ENCODE measurements at places on chromosomes 11 and 22.

DNA sequence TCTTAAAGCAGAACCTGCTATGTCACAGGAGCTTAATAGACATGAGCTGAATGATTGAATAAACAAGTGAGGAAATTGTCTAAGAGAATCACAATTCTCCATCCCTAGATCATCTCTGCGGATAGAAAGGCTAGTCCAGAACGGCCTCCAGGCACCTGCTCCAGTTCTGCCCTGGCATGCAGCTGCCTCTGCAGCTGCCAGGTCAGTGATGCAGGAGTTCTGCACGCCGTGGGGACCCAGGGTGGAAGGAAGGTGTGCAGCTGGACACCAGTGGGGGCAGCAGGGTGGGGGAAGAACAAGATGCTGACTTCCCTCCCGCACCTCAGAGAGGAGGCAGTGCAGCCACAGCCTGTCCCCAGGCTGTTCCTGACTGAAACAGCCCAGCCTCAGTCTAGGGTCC is 192.1 kb upstream of the NCAM1 start:
- DNase-seq = no peak

- DNase-seq = no peak
These were observed 15.6 kb upstream of the THY1 start for GRCh38 chr11:119438599-119438998.

DNA sequence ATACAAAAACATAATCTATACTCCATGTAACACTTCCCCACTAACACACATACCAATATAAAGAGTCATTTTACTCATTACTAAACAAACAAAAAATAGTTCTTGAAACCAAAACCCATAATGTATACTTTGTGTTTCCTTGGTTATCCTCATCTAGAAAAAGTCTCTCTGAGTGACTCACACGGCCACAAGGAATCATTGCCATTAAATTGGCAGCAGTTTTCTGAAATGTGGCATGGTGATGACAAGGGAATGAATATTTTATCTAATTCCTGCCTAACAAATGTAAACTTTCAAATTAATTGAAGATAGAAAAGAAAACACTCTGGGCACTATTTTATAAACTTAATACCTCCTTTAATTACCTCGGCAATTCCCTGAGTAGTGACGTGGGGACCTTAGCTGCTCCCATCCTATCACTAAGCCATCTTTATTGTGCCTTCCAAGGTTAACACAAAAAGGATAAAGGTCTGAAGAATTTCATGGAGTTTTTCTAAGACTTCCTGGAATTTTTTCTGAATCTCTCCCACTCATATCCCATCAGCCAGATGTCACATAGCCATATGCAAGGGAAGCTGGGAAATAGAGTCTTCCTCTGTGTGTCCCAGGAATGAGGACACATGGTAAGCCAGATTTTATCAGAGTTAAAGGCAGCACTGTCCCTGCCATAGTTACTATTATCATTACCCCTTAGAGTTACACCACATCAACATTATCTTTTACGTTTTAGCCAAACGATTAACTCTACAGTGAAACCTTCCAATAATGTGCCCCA is 857.2 kb upstream of the TENM4 start:
- peak; percentile 90 for DNase-seq

- no peak for DNase-seq
These were observed 189.8 kb downstream of the KIRREL3 start for GRCh38 chr11:126810776-126811175.

DNA sequence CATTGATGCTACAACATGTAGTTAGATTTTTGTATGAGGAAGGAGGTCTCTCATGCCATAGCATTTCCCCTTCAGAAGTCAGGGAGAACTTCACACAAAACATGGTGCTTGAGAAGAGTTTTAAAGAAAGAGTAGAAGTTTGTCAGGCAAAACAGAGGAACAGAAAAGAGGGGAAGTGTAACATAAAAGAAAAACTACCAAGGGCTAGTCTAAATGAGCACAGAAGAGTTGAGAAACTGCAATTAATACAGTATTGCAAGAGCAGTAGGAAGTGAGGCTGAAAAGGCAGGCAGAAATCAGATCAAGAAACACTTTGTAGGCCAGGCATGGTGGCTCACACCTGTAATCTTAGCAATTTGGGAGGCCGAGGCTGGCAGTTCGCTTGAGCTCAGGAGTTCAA is 61.0 kb downstream of the FAM168A start:
- no peak for DNase-seq

DNA sequence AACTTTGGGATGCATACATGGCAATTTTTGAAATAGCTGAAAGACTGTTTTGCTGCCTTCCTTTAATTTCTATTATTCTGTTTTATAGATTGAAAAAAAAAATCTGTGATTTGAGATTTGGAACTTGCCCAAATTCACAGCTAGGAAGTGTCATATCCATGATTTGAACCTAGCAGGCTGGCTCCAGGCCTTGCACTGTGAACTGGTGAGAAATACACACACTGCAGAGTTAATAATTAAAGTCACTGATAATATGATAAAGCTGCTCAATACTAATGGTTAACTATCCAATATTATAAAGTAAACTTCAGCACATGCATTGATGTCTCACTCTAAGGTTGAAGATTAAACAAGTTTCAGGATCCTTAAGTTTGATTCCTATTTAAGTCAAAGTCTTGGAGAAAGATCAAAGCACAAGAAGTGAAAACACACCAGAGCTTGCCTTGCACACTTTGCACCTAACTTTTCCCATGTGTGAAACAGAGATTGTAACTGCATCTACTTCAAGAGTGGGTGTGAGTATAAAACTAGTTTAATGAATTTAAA is 150.6 kb upstream of the CCDC179 start:
- no peak for DNase-seq

- DNase-seq = no peak
These were observed 15.8 kb downstream of the ATG16L2 start for GRCh38 chr11:72829884-72830533.

DNA sequence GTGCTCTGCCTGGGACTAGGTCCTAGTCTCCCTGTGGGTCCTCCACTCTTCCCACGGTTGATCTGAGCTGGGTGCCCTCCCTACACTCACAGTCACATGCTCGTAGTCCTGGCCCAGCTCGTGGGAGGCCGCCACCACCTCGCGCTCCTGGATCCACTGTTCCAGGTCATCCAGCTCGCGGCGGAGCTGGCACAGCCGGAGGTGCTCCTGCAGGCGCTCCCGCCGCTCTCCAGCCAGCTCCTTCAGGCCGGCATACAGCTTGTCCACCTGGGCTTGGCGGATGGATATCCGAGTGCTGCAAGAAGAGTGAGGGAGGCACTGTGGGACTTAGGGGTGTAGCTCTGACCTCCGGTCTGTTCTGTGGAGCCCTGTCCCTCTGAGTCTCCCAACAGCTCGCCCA is 14.8 kb upstream of the RBM4B start:
- DNase-seq = no peak

DNA sequence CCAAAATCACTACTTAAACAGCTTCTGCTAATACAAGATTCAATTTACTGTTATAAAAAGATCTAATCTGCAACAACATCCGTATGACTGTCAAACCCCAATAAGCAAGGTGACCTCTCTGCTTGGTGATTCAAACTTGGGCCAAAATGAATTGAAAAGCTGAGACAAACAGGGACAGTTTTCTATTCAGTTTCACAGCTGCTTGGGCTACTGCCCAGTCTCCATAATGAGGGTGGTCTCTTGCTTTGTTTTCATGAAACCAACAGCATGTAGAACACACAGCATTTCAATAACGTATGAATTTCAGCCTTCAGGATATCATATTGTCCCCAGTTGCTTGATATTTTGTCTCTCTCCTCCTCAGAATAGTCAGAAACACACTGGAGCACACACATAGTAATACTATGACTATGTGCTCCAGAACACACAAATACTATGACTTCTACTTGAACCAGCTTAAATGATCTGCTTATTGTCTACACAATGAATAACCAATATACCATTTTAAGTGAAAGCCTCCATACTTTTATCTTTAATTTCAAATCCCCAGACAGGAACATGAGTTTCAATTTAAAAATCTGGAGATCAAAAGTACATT is 285.0 kb downstream of the TTC28 start:
- no peak for DNase-seq

- peak; percentile 48 for DNase-seq
These were observed 85.9 kb downstream of the ZNF280B start for GRCh38 chr22:22422629-22423112.

GRCh38 chr22:23384923-23385677 is 195.0 kb downstream of the IGLL1 start:
- DNase-seq = no peak

DNA sequence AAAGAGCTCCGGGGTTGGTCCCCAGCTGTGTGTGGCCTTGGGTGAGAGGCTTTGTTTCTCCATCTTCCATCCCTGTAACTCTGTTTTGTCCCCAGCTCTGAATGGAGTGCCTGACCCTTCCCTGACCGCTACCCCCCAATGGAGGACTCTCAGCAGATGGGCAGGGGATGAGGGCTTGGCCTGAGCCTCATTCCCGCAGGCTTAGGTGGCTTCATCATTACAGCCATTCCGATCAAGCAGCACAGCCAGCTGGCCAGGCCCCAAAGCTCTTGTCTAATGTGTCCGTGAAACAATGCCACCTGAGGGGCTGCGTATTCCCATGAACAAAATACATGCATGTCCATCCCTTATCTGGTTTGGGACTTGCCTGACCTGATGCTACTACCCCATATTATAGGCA is 3.9 kb upstream of the CDC42EP2 start:
- no peak for DNase-seq

GRCh38 chr11:65500387-65501185 is 1.7 kb downstream of the MALAT1 start:
- DNase-seq = peak; percentile 69

GRCh38 chr11:79363861-79364378 is 76.9 kb downstream of the TENM4 start:
- no peak for DNase-seq

DNA sequence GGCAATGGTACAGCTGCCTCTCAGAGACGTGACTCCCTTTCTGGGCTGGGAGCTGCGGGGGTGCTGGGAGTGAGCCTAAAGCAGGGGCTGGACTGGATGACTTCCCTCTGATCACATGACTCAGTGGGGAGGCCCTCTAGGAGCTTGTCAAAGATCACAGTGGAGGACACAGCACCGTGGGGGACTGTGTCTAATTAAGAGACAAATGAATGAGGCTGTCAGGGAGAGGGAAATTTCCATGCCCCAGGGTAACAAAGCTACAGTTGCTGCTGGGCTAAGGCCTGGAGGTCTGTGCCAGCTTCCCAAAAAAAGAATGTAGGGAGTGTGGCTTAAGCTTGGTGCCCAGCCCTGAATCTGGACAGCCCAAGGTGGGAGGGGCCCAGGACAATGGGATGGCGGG is 262.8 kb upstream of the PLET1 start:
- peak; percentile 24 for DNase-seq

- DNase-seq = peak; percentile 23
These were observed 18.6 kb upstream of the SCN2B start for GRCh38 chr11:118194835-118195627.

DNA sequence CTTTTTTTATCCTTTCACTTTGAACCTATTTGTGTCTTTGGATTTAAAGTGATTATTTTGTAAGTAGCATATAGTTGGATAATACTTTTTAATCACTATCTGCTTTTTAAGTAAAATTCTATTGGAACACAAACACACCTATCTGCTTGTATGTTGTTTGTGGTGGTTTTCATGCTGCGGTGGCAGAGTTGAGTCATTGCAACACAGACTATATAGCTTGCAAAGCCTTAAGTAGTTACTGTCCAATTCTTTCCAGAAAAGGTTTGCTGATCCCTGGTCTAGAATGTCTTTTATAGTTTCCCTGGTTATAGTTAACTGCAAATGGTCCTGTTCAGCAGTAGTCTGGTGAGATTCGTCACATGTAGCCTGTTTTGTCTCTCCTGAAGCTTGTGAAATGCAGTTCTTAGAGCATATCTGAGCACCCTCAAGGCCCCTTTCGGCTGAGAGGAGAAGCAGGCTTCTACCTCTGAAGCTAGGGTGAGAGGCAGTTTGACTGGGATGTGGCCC is 21.5 kb downstream of the SHANK3 start:
- DNase-seq = peak; percentile 49

GRCh38 chr11:134244593-134244992 is 8.6 kb downstream of the THYN1 start:
- peak; percentile 36 for DNase-seq

- no peak for DNase-seq
These were observed 2423.5 kb upstream of the RAG2 start for GRCh38 chr11:39021539-39021938.

GRCh38 chr11:59666969-59667368 is 1.9 kb downstream of the PATL1 start:
- DNase-seq = peak; percentile 40

DNA sequence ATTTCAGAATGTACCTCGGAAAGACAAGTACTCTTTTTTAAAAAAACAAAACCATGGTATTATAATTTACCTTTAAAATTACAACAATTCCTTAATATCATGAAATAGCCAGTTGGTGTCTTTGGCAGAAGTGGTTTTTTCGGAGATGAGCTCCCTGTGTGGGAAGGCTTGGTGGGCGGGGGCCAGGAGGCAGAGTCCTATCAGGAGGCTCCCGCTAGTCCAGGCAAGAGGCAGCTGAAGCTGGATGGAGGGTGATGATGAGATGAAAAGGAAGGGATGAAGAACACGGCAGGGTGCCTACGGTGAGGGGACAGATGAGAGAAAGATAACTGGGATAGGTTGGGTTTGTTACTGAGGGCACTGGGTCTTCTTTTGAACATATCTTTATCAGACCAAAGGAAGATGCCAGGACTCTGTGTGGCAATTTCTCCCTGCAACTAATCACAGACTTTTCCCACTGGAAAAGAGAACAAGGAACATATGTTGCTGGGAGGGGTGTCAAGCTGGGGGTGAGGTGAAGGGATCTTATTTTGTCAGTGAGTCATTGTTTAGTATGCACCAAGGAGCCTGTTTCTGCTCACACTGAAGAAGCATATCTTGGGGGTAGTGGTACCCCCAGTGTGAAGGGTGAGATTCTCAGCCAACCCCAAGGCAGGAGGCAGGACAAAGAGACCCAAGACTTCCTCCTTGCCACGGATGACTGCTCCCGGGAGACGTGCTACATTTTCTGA is 91.5 kb upstream of the YWHAH start:
- DNase-seq = no peak

DNA sequence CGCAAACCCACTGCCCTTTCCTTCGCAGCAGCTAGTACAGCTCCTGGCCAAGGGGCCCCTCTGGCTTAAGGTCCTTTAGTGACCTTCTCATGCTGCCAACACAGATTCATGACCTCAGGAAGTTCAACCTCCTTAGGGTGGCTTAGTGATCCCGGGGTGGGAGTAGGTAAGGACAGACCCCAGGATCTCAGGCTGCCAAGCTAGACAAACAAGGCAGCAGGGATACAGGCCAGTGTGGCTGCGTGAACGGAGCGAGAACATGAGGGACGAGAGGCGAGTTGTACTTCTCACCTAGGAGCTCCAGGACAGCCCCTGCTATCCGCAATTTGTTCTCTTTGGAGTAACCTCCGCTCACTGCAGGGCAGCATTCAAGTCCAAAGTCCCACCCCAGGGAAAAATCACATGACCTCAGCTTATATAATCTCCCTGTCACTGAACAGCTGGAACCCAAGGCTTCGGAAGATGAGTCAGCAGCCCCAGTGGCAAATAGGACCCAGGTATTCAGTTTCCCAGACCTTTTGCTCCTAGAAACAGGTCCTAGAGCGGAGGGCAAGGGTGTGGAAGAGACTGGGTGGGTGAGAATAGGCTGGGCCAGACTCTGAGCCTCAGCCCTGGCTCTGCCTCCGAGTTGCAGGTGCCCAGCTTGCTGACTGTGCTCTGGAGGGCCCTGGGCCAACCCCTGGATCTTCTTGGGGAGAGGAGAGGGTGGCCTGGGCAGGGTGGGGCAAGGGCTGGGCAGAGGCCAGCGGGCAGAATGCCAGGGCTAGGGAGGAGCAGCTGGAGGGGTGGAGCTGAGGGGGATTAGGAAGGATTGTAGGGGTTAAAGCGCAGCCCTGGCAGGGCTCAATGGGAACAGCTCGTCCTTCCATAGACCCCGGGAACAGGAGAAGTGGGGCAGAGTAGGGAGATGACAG is 13.1 kb downstream of the USP2 start:
- peak; percentile 48 for DNase-seq

Measured in mesenchymal stem cell (in vitro differentiated cells and primary cell).